Lung microvascular endothelial cell (primary cell): ENCODE measurements at places on chromosomes 5 and 9.

- DNase-seq: no peak
These were observed 151.0 kb downstream of the CACNA1B start for GRCh38 chr9:138028596-138028995.

DNA sequence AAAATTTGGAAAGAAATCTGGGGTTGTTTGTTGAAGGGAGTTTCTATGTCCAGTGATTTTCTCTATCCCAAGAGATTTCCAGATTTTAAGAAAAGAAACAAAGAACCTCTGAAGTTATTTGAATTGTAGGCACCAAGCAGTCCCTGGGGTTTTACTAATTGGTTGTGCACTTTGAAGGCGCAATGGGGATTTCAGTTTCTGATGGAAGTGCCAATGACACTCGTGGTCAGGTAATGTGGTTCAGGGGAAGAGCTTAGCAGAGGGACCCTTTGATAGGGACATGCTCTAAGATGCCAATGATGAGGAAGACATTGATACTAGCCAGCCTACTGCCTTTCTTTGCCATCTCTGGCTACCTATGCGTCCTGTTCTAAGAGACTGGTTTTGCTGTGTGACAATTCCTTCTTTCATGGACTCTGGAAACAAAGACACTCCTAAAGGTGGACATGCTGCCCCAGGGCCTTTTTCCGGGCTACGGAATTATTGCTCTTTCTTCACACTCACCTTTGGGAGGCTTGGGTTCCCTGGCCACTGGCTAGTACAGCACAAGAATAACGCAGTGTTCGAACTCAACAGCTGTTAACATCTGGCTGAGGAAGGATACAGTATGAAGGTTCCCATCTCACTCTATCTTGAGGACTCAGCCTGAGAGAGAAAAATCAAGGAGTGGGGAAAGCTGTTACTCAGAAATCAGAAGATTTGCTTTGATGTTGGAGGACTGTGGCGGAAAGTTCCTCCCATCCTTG lies 6.9 kb upstream of the TRAF1 start:
- no peak for DNase-seq

DNA sequence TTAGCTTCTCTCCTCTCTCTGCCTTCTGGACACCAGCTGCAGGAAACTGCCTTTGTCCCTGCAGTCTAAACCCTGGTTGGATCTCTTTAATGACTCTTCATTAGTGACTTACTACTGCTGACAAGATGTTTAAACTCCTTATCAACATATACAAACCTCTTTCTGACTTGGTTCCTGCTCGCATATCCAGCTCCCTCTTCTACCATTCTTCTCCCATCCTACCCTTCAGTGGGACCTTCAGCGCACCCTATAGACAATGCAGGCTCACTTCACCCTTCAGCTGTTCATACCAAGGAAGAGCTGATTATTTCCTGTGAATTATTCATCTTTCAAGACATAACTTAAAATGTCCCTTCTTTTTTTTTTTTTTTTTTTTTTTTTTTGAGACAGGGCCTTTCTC lies 436.5 kb downstream of the KIAA0825 start:
- DNase-seq: no peak

DNA sequence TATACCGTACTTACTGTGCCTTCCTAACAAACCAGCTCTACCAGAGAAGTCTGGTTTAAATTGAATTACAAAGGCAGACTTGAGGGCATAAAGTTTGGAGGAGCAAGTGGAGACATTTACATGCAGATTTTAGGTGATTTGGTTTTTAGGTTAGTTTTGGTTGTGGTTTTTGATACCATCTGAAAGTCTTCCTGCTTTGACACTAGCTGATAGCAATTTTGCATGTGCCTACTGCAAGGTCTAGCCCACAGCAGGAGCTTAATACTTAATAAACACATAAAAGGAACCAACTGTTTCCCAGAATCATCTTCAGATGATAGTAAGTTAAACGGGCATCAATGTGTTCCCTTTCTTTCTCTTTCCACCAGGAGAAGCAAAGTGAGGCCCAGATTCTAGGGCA lies 3.4 kb upstream of the ESM1 start:
- DNase-seq: no peak

DNA sequence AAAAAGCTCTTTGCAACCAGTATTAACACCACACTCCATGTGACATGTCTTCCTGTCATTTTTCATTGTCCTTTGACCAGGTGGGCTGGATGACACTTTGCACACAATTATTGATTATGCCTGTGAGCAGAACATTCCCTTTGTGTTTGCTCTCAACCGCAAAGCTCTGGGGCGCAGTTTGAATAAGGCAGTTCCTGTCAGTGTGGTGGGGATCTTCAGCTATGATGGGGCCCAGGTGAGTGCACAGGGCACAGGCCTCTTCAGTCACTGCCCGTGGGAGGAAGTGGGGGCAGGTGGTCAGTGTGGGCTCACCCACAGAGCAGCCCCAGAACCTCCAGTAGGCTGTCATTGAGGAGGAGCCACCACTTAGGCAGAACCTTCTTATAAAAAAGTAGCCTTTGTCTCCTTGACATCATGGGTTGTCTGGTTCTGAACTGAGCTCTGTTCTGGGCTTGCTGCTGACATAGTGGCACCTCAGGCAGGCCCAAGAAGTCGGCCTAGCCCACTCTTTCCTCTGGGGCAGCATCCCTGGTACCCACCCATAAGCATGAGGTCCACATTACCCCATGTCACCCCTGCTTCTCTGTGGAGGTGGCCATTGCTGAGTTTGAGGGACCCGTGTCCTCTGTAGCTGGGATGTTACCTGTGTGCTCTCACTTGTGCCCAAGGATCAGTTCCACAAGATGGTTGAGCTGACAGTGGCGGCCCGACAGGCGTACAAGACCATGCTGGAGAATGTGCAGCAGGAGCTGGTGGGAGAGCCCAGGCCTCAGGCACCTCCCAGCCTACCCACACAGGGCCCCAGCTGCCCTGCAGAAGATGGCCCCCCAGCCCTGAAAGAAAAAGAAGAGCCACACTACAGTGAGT lies 39.3 kb downstream of the SECISBP2 start:
- DNase-seq: no peak

GRCh38 chr5:9549941-9550340 lies 4.1 kb upstream of the SEMA5A start:
- no peak for DNase-seq

DNA sequence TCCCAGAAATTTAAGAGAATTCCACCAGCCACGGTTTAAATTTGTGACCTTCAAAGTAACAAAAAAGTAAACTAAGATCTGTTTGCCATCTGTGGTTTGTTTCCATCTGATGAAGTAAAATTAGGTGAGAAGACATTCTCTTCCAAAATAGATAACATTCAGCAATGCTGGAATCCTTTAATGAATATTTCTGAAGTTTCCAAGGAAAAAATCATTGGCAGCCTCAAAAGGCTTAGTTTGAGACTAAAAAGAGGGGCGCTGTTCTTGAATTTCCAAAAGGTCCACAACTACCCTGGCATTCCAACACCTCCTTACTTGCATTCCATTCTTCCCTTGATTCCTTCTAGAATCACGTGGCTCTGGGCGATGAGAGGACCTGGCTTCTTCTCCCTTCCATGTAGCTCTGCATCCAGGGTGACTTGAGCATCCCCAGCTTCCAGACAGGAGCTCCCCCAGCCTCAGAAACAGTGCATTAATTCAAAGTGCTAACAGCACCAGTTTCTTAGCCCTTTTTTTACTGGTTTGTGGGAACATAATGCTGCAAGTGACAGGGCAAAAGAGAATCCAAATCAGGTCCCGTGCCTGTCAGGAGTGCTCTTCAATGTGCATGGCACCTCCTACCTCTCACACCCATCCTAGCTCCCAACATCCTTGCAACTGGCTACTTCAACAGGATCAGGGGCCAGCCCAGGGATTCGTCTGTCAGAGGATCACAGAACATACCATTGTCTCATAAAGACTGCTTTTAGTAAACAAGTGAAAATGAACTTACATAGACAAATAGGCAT lies 191.5 kb upstream of the S1PR3 start:
- DNase-seq: no peak

GRCh38 chr9:132986114-132986513 lies 7.6 kb downstream of the GFI1B start:
- no peak for DNase-seq

DNA sequence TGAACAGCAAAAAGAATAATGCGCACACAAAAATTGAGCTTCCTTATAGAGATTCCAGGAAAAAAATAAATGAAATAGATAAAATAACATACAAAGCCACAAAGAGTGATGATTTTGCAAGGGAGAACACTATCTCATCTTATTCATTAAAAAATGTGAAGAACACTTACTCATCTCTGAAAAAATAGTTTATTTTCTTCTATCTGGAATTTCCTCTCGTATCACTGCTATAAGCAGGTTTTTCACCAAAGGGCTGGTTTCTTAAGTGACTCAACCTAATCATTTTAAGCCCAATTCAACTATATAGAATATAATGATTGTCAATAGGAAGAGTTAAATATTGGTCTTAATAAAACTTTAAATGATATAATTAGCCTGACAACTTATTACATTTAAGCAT lies 504.9 kb downstream of the NR2F1-AS1 start:
- no peak for DNase-seq

DNA sequence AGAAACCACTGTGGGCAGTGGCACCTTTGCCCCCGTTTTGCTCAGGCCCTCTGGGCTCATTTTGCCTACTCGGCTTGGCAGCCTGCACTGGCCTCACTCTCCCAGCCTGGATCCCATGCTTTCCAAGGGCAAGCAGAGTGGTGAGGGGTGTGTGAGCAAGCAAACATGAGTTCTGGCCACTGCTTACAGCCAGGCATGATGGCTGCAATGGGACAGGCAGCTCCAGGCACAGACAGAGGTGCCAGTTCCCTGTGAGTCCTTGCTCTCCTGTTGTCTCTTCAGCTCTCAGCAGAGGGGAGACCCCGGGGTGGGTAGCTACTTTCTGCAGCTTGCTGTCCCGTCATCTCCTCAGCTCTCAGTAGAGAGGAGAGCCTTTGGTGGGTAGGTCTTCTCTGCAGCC lies 35.2 kb upstream of the TYRP1 start:
- no peak for DNase-seq

DNA sequence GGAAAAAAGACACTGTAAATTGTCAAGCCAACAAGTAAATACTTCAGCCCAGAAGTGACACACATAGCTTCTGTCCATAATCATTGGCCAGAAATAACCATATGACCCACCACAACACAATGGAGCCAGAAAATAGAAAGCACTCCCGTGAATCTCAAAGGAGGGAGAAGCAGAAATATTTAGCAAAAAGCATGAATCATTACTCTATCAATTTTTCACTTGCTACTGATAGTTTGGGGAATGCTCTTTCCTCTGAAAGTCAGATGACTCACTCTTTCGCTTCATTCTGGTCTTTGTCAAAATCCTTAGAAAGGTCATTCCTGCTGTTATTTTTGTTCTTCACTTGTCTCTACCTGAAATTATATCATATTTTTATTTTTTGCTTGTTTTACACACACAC lies 312.6 kb downstream of the TMEM232 start:
- no peak for DNase-seq

DNA sequence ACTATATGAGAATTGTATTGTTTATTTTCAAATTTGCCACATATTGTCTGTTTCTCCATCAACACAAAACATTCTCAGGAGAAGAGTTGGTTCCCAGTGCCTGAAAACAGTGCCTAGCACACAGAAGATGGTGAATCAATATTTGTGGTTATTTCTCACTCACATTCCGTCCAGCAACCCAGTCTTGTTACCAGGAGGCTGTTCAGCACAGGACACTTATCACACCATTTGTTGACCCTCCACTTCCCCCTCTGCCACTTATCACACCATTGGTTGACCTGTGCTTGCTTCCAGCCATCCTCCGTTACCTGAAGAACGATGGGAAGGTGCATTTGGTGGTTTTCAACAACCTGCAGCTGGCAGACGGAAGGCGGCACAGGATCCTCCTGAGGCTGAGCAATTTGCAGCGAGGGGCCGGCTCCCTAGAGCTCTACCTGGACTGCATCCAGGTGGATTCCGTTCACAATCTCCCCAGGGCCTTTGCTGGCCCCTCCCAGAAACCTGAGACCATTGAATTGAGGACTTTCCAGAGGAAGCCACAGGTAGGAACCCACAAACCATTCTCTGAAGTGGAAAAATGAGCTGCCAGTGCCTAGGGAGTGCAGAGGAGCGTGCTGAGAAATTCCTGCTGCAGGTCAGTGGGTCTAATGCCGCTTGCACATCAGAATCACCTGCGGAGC lies 20.5 kb downstream of the THBS4 start:
- no peak for DNase-seq

DNA sequence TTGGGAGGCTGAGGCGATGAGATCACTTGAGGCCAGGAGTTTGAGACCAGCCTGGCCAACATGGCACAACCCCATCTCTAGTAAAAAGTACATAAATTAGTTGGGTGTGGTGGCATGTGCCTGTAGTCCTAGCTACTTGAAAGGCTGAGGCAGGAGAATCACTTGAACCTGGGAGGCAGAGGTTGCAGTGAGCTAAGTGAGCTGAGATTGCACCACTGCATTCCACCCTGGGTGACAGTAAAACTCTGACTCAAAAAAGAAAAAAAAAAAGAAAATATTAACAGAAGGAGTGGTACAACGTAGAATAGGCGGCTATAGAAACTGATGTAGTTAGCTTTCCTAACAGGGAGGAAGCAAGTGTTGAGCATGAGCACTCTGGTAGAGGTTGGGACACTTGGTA lies 59.9 kb downstream of the PBX3 start:
- no peak for DNase-seq

DNA sequence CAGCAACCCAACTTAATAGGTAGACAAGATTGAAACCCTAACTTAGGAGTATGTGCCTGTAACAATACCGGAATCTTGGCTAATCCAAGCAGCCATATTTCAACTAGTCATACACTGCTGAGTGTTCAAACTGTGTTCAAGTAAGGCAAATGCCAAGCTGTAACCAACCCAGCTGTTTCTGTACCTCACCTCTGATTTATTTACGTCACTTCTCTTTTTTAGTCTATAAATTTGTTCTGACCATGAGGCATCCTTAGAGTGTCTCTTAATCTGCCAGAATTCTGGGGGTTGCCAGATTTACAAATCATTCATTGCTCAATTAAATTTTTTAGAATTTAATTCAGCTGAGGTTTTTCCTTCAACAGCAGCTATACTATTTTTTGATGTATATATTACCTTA lies 723.2 kb downstream of the CDH18 start:
- no peak for DNase-seq

- DNase-seq: no peak
These were observed 23.2 kb downstream of the STK10 start for GRCh38 chr5:172164769-172165212.

DNA sequence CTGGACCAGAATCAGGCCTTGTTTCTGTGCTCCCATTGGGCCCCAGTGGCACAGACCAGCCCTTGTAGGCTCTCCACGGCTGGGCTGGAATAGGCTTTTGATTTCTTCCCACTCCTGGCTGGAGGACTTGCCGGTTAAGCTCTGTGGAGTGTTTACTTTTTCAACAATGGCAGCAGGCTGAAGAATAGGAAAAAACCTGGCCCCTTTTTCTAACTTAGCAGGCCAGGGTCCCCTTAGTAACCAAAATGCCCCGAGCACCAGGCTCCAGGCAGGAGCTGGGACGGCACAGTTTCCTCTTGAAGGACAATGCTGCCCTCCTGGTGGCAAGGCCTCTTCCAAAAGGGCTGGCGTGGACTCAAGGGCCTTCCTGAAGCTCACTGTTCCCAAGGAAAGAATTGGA lies 230.3 kb downstream of the CRB2 start:
- no peak for DNase-seq

DNA sequence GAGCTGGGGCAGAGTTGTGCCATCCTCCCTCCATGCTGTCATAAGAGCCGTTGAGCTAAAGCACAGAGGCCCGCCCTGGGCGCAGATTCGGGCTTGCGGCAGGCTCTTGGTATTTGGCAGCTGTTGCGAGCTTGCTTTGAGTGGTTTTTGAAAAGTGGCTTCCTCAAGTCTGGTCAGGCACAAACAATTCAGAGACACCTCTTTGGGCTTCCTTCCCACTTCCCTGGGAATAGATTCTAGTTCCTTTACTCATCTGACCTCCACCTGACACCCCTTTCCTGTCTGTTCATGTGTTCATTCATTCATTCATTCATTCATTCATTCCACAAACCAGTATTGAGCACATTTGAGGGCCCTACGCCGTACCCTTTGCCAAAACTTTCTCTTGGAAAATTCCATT lies 27.4 kb downstream of the NCS1 start:
- peak; percentile 22 for DNase-seq
